ENCODE measurements at places on chromosomes 4 and X.

GRCh38 chrX:20455001-20455400, 188.3 kb upstream of the RPS6KA3 start:
- DNase-seq, result no peak

GRCh38 chr4:78939667-78940008, 400 bp upstream of the PAQR3 start:
- no peak for DNase-seq

- no peak for DNase-seq
Measured at GRCh38 chr4:137526681-137527080, 5.6 kb downstream of the PCDH18 start.

- no peak for DNase-seq
Measured at GRCh38 chrX:153477901-153478300, 7.5 kb upstream of the HAUS7 start.

- DNase-seq, result peak; percentile 81
Measured at GRCh38 chrX:151402719-151403390, 5.8 kb downstream of the VMA21 start.

DNA sequence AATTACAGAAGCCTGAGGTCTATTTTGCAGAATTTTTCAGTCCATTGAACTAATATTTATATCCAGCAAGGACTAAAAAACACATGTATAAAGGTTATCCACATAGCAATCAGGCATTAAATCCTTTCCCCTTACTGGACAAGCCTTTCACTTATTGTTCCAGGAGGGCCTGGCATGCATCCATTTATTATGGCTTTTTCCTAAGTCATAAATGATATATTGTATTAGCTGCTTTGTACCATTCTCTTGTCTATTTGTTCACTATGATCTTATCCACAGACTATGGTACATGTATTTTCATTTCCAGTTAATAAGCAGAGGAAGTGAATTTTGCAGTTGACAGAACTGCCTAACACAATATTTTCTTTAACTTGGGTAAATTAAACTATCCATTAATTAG, 105.4 kb upstream of the ANK2 start:
- DNase-seq, result no peak

GRCh38 chr4:143381189-143382118, 44.8 kb downstream of the GAB1 start:
- peak; percentile 96 for DNase-seq

DNA sequence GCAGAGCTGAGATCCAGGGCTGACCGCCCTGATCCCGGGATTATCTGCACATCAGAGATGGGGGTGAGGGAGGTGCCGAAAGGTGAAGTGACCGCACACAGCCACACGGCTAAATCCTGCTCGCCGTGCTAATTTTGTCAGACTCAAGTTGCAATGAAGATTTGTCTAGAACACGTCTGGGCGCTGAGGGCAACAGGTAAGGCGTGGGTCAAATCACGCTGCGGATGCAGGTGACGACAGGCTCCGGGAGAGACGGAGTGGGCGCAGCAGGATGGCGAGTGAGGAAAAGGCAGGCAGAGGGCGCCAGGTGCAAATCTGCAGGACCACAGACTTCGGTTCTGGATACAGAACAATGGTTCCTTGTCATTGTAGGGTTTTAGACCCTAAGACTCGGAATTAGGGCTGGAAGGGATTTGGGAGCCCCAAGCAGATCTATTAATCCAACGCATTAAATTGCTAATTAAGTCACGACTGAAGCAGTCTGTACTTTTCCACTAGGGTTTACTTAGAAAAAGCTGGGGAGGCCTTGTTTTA, 1.9 kb upstream of the TBC1D14 start:
- peak; percentile 59 for DNase-seq

- DNase-seq, result no peak
Measured at GRCh38 chr4:70936200-70936787, 34.1 kb downstream of the MOB1B start.

GRCh38 chr4:102868153-102868780, 525 bp upstream of the CISD2 start:
- peak; percentile 66 for DNase-seq

DNA sequence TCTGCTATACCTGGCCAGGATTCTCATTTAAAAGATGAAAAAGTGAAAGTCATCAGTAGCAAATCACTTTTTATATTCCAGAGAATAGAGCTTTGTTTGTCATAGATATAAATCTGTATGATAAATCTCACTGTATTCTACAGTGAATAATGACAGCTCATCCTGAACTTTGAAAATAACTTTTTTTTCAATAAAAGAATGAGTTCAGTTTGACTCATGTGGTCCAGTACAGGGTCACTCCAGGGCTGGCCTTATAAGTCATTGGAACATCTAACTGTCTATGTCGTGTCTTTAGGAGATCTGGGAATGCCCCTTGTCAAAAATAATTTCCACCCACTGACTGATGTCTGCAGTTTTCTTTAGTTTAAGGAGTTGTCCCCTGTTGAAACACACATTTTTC, 18.5 kb upstream of the CXCL8 start:
- DNase-seq, result no peak

All from sigmoid colon (tissue), 7 donors.